Activated T-cell treated with anti-CD3 and anti-CD28 coated beads, Interleukin-2, amount 50 U/mL, for 4 hours (primary cell): ENCODE measurements at places on chromosomes 7 and 10.

GRCh38 chr7:45658716-45659495 is 84.7 kb downstream of the ADCY1 start:
- no peak for DNase-seq

DNA sequence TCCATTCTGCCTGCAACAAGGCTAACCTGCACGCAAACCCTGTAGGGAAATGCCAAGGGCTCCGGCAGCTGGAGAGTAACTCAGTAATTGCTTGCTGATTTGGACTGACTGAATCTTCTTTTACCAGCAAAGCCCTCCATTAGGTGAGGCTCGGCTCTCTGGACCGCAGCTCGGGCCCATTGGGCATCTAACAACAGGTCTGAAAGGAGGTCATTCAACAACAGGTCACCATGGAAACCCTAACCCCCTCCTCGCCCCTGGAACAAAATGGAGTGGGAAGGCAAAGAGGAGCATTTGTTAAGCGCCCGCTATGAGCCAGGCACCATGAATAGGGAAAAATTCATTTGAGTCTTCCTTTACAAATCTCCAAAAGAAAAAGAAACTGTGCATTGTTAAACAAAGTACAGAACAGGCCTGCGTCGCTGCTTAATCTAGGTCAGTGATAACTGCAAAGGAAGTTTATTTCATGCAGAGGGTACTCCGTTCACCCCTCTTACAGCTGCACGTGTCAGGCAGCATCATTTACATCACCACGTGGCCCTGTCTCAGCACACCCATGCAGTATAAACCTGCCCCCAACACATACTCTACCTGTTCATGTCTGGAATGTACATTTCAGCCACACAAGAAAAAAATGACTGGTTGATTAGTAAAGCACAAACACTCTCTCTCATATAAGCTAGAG is 248.8 kb upstream of the NEBL start:
- DNase-seq: no peak

DNA sequence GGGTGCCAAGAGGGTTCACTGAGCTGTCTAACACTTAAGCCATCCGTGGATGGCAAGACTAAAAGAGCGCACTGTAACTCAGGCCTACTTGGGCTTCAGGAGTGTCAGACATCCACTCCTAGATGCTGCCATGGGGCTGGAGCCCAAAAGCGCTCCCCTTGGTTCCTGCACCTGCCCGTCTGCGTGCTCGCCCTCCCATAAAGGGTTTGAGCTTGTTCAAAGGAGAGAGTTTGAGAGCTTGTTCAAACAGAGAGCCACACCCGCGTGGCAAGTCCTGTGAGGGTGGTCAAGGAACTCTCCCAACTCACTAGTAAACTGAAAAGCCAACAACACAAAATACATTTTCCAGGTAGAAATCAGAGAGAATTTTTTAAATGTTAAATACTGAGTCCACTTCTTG is 256.7 kb downstream of the SEMA3A start:
- DNase-seq: no peak

GRCh38 chr10:71429929-71430328 is 33.2 kb downstream of the CDH23 start:
- no peak for DNase-seq

DNA sequence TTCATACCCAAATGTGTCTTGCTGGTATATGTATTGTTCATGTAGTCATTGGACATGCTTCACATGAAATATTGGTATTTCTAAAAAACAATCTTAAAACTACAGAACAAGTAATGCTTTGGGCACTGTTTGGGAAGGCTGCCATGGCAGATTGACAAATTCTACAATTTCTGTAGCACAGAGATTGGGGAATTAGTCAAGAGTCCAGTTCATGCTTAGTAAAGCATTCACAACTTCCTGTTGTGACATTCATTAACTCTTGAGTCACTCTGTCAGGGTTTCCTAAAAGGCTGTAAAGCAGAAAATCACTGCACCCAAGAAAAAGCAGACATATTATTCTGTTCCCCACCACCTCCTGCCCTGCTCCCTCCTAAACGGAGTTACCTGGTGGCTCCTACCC is 398.9 kb downstream of the PHTF2 start:
- no peak for DNase-seq

- no peak for DNase-seq
Observed at GRCh38 chr7:92293896-92294590, 48.3 kb downstream of the ANKIB1 start.

GRCh38 chr7:47418601-47419309 is 163.2 kb downstream of the TNS3 start:
- no peak for DNase-seq

- no peak for DNase-seq
Observed at GRCh38 chr10:108421266-108421665, 1256.8 kb upstream of the SORCS1 start.

DNA sequence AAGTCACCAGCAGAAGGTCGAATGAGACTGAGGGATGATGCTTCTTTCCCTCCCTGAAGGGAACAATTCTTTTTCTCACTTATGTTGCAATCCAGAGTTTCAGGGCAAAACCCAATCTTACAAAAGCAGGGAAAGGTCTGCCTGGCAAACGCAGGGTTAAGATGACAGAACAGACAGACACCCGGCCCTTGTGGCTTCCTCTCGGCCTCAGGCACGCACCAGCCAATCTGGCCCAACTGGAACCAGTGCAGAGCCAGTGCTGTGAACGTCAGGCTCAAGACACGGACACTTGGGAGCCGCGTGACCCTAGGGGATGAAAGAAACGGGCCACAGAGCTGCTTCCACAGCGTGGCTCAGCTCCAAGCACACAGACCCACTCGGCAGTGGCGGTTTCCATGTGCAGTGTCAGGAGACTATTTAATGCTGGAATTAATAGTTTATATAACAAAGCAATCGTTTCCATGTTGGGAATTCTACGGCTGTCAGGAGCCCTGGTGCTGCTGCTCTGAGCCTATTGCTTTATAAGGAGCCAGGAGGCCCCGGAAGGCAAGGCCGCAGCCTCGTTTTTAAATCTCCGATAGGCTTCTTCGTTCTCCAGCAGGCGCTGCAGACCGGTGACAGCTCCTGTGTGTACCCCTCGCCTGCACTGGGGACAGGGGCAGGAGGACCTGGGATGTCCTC is 198.4 kb downstream of the DIP2C start:
- no peak for DNase-seq

DNA sequence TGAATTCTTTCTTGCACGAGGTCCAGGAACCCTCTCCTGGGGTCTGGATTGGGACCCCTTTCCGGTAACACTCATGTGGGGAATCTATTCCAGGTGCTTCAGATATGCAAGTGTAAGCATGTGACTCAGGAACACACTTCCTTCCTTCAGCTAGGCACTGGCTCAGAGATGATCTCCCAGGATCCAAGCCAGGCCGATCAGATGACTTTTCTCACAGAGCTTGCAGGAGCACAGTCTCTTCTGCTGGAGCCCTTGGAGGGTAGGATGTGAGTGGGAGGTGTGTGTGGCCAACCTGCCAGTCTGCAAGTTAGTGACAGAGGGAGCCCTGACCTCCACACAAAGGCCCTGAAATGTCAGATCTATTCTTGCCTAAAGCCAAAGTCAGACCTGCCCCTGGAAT is 108.3 kb downstream of the CPXM2 start:
- DNase-seq: no peak

DNA sequence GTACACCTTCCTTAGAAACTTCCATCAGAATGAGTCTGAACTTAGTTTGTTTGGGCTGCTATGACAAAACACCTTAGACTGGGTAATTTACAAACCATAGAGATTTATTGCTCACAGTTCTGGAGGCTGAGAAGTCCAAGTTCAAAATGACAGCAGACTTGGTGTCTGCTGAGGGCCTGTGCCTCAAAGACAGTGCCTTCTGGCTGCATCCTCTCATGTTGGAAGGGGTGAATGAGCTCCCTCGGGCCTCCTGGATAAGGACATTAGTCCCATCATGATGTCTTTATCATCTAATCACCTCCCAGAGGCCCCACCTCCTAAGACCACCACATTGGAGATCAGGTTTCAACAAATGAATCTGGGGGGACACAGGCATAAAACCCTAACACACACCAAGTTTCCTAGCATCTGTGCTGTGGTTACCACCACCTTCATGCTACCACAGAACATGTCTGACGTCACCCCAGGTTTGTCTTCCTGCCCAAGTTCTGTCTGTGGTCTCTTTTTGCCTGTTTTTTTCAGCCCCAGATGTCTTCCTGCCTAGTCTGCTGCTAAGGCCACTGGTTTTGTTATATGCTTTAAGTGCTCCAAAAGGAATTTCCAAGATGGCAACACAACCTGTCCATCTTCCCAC is 150.9 kb upstream of the COBL start:
- DNase-seq: no peak

- no peak for DNase-seq
Observed at GRCh38 chr7:102029616-102030015, 212.2 kb downstream of the CUX1 start.

DNA sequence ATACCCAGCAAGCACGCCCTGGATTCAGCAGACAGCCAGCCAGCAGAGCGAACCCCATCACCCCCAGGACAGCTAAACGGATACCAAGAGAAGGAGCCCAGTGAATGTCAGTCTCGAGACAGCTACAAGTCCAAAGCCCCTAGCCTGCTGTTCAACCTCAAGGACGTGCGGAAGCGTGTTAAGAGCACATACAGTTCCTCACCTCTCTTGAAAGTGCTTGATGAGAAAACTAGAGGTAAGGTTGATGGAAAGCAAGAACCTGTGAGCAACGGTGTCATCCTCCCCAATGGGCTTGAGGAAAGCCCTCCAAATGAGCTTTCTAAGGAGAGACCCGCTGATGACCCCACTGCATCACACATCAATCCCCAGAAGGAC is 24.9 kb downstream of the C10orf71 start:
- DNase-seq: no peak

- DNase-seq: no peak
Observed at GRCh38 chr7:69269806-69270205, 328.5 kb upstream of the AUTS2 start.

- peak; percentile 5 for DNase-seq
Observed at GRCh38 chr7:116802746-116803152, 59.6 kb upstream of the CAPZA2 start.

DNA sequence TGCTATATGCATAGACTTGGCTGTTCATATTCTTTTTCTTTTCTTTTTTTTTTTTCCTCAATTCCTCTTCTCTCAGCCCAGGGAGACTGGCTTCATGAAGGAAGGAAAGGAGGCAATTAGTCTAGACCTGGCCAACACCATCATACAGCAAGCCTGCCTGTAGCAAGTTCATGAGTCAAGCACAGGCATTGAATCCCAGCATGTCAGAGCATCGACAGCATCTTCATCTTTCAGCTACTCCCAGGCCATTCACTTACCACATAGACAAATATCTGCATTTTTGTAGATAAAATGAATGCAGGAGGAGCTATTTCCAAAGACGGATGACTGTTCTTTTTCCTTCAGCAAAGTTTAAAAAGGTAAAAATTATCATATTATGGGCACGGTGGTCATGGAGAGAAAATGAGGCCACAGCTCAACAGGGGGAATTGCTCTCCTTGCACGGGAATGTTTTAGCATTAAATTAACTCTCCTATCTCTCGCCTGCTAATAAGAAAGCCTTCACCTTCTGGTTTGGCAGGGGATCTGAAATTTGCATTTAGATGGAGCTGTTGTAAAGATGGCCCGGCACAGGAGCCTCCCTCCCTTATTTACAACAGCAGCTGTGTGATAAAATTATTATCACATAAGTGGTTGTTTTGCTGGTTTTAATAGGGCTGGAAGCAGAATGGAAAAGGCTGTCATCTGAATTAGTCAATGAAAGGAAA is 626.5 kb upstream of the AUTS2 start:
- no peak for DNase-seq

DNA sequence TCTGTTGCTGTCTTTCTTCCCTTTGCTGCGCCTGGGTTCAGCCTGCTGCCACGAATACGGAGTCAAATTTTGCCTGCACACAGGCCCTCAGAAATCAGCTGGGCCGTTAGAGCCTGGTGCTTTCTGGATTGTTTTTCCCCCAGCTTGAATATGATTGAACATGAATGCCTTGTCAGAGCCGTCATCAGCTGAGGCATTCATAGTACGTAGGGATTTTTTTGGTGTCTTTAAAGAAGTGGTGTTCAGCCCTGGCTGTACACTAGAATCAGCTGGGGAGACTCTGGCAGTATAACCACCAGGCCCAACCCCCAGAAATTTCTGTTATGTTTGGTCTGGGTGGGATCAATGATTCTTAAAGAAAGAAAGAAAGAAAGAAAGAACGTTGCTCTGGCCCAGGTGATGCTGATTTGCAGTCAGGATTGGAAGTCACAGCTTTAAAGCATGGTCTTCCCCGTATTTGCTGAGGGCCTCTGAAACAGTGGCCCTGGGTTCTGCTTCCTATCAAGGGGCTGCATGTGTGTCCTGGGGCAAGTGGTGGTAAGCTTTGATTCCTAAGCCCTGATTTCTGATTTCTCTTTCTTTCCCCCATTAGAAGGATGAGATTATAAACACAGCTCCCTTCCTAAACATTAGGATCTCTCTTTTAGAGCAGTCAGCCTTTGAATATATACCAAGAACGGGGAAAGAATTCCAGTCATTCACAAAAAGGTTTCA is 24.7 kb downstream of the NUB1 start:
- no peak for DNase-seq

GRCh38 chr7:6440381-6440780 is 7.4 kb downstream of the DAGLB start:
- DNase-seq: no peak

GRCh38 chr10:11757454-11757820 is 15.3 kb downstream of the ECHDC3 start:
- no peak for DNase-seq

- DNase-seq: no peak
Observed at GRCh38 chr10:129945526-129945925, 18.5 kb downstream of the EBF3 start.

- no peak for DNase-seq
Observed at GRCh38 chr10:71247414-71247705, 35.0 kb downstream of the UNC5B start.

DNA sequence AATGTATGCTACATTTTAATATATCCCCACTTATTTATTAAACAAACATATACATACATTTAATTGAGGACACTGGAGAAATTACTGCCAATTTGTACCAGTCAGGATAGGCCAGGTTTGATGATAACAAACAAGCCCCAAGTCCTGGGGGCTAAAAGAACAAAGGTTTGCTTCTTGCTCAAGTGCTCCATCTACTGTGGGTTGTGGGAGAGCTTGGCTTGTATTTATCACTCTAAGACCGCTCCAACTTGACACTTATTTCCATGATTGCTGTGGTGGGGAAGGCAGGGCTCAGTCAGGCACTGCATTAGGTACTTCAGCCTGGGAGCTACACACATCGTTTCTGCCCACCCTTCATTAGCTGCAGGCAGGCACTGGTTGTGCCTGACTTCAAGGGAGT is 136.6 kb upstream of the ZNF32 start:
- no peak for DNase-seq

DNA sequence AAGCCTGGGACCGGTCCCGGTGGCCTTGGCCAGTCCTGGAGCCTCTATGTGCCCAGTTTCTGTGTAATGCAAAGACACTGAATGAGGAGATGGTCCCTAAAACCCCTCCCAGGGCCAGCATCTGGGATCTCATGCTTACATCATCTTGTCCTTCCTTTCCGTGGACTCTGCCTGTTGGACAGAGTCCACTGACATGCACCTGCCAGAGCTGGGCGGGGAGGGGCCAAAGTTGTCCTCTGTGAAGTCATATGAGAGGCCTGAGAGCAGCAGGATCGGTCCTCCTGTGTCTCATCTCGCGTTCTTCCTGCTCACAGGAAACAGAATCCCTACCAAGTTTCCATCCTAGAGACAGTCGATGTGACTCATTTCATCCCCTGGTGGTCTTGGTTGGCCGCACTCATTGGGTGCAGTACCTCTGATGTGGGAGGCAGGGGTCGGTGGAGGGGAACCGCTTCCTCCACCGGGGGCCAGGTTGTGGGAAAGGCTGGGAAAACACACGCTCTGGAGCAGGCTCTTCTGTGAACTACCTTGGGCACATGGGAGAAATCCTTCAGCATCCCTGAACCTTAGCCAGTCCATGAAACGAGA is 389.6 kb upstream of the PODXL start:
- no peak for DNase-seq
